ENCODE measurements at places on chromosomes 5 and 9. TPM values are rescaled to one million over a fixed set of nuclear protein-coding genes. Genes with fewer than 3 reads are reported as not detected.

DNA sequence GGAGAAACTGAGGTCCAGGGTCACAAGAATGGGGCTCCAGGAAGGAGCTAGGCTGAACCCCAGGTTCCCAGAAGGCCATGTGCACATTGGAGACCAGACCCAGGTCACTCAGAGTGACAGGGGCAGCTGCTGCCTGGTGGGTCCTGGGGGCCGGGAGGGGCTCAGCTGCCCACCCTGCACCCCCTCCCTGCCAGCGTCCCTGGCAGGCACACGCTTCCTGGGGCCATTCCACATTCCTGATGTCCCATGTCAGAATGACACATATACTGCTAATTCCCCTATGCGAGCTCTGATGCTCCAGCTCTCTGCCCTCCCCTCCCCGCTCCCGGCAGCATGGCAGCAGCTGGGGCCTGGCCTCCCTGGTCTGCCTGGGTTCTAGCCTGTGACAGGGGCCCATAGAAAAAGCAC, 14.0 kb downstream of the FGFR4 start:
- no peak overlapping the region for H3K4me3 ChIP-seq
- no peaks in the 10 kb centered on the region for H3K27me3 ChIP-seq
- no peak for DNase-seq
- H3K27ac ChIP-seq: no peak overlapping the region
- no peaks in the 10 kb centered on the region for H3K36me3 ChIP-seq

DNA sequence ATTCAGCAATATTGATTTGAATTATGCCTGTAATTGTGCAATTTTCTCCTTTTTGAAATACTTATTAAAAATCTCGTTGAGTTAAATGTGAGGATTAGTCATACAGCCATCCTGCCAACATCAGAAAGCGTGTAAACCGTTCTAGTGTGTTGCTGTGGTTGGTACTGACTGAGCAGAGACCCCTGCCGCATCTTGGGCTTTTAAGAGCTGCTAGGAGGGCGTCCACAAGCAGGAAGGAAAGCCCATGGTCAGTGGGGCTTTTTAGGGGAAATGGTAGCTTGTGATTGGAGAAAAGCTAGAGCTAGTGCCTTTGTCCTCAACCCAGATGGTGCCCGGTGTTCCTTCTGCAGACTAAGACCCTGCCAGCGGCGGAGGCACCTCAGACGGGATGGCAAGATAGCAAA, 1.3 kb downstream of the SDHA start:
- H3K4me1 ChIP-seq: peaks cover 69% of the 10 kb centered on the region
- peaks cover 2% of the 10 kb centered on the region for H3K36me3 ChIP-seq
- no peaks in the 10 kb centered on the region for H3K27me3 ChIP-seq

Gene ADGRV1
- total RNA-seq: 1.9 TPM

Gene TRIM14
- 29.6 TPM for total RNA-seq

Gene KLHL3
- total RNA-seq: 3.8 TPM
